Activated CD4-positive, alpha-beta T cell treated with anti-CD3 and anti-CD28 coated beads, Interleukin-2, amount 10 ng/mL, durations not matched to agents 7 days and 5 days (primary cell): ENCODE measurements at places on chromosomes 1 and 21. TPM values are rescaled to one million over a fixed set of nuclear protein-coding genes. Genes with fewer than 3 reads are reported as not detected.

MTMR11 gene
- 2.1 TPM for total RNA-seq

OR13G1 gene
- not detected for total RNA-seq

TEX38 gene
- not detected for total RNA-seq

RIIAD1 gene
- total RNA-seq = not detected

CRP gene
- total RNA-seq = not detected

PTPN7 gene
- 183 TPM for total RNA-seq
